ENCODE measurements at places on chromosomes 7 and 10.

GRCh38 chr10:95640891-95641315 is 15.6 kb downstream of the ALDH18A1 start:
- no peak for DNase-seq

GRCh38 chr7:83413831-83414230 is 235.1 kb downstream of the SEMA3E start:
- DNase-seq: no peak

GRCh38 chr10:75788394-75789205 is 357.2 kb downstream of the LRMDA start:
- DNase-seq: no peak

- DNase-seq: no peak
Observed at GRCh38 chr7:33964417-33965182, 59.3 kb downstream of the BMPER start.
